Activated T-helper 1 cell treated with anti-CD3 and anti-CD28 coated beads, Interleukin-12 subunit alpha, Interleukin-12 subunit beta, Interleukin-2, Interleukin-4 antibody, amounts not matched to agents 30 ng/mL and 10 ng/mL and 1 ng/mL, durations not matched to agents 14 hours and 24 hours and 36 hours (primary cell): ENCODE measurements at places on chromosomes 7 and 10. TPM values are rescaled to one million over a fixed set of nuclear protein-coding genes. Genes with fewer than 3 reads are reported as not detected.

ECHDC3 gene
- total RNA-seq: 0.15 and 0.18 TPM in 2 replicates

NACAD gene
- total RNA-seq: 0.05 TPM in 1 of 2 replicates, not detected in the other

SLC26A5 gene
- not detected in 2 replicates for total RNA-seq

TEX47 gene
- total RNA-seq: not detected in 2 replicates

SMO gene
- total RNA-seq: 0.44 and 0.56 TPM in 2 replicates

- H3K36me3 ChIP-seq: peaks cover 11% of the 10 kb centered on the region
- H3K4me1 ChIP-seq: peaks cover 6% of the 10 kb centered on the region
- peaks cover 28% of the 10 kb centered on the region for H3K27me3 ChIP-seq
Measured at GRCh38 chr7:21547501-21547900, 4.7 kb downstream of the DNAH11 start.

DNA sequence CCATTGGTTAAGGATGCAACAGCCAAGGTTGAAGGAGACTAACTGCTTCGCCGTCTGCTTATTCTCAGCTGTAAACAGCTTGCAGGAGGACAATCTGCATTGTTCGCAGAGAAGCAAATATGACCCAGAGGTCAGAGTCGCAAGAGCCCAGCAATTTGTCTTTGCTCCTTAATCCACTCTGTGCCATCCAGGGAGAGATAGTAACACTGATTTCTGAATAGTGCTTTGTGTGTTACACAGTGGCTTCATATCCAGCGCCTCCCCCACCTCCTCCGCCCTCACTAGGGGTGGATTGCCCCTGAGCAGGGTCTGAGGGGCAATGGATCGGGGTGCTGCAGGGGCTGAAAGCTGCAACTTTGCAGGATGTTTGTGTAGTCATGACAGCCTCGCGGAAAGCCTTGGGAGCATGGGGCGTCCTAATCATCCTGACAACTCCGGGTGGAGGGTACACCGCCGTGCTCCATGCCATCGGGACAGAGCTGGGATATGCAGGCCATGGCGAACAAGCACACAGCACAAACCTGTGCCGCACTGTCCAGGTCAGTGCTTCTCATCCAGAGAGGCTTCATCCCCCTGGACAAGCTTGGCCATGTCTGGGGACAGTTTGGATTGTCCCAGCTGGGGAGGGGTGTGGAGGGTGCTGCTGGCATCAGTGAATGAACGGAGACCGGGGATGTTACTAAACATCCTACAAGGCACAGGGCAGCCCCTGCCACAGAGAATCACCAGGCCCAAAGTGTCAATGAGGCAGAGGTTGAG, 103.1 kb upstream of the INSIG1 start:
- H3K4me3 ChIP-seq: no peak overlapping the region
- peaks cover 13% of the 10 kb centered on the region for H3K27me3 ChIP-seq
- peaks cover 6% of the 10 kb centered on the region for H3K36me3 ChIP-seq
- H3K4me1 ChIP-seq: peaks cover 23% of the 10 kb centered on the region

- H3K36me3 ChIP-seq: no peaks in the 10 kb centered on the region
- H3K27ac ChIP-seq: no peak overlapping the region
- no peak for DNase-seq
- H3K4me3 ChIP-seq: no peak overlapping the region
Measured at GRCh38 chr7:95316588-95316987, 7.7 kb downstream of the PON1 start.

- H3K4me1 ChIP-seq: peaks cover 21% of the 10 kb centered on the region
- no peak overlapping the region for H3K4me3 ChIP-seq
- DNase-seq: no peak
Measured at GRCh38 chr7:5598769-5599371, 175.2 kb upstream of the TNRC18 start.

GRCh38 chr10:103612462-103613365, 119.2 kb downstream of the NEURL1 start:
- peaks cover 4% of the 10 kb centered on the region for H3K4me1 ChIP-seq
- H3K27me3 ChIP-seq: no peaks in the 10 kb centered on the region
- peaks cover 6% of the 10 kb centered on the region for H3K36me3 ChIP-seq
- H3K27ac ChIP-seq: no peak overlapping the region
- DNase-seq: no peak

DNA sequence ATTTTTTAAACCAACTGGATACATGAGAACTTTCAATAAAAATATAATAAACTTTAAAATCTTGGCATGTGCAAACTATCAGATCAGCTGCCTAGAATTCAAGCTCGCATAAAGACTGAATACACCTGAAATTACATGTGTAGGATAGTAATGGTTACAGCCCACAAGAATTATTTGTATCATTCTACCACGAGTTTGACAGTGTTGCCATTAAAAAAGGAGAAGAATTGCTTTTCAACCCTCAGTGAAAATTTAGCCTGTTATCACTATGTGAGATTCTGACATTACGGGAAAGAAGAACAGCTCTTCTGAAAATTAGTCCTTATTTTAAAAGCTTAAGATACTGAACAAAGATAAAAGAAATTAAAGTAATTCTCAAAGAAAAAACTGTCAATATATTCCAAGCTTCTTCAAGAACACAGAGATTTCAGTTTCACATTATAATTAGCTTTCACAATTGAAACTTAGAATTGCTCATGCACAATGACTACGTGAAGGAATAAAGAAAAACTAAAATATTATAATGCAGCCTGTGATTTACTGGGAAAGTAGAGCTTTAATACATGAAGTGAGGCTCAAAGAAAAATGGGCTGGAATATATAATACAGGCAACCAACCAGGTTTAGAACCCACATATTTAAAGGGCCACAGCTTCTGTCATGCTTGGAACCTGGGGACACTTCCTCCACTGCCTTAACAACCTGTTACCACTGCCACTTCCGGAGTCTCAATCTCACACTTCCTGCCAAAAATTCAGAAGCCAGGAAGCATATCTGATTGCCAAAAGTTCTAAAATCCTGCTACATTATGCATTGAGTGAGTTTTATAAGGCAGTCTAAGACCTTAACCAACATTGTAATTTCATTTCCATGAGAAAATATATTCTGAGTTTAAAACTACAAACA, 23.2 kb downstream of the TPK1 start:
- peak; percentile 45 for DNase-seq
- no peaks in the 10 kb centered on the region for H3K27me3 ChIP-seq
- peaks cover 48% of the 10 kb centered on the region for H3K4me1 ChIP-seq

- peaks cover 14% of the 10 kb centered on the region for H3K4me1 ChIP-seq
- H3K36me3 ChIP-seq: no peaks in the 10 kb centered on the region
- H3K4me3 ChIP-seq: no peak overlapping the region
- peaks cover 17% of the 10 kb centered on the region for H3K27me3 ChIP-seq
- peak; percentile 48 for DNase-seq
Measured at GRCh38 chr7:25098096-25099046, 26.7 kb downstream of the CYCS start.

DNA sequence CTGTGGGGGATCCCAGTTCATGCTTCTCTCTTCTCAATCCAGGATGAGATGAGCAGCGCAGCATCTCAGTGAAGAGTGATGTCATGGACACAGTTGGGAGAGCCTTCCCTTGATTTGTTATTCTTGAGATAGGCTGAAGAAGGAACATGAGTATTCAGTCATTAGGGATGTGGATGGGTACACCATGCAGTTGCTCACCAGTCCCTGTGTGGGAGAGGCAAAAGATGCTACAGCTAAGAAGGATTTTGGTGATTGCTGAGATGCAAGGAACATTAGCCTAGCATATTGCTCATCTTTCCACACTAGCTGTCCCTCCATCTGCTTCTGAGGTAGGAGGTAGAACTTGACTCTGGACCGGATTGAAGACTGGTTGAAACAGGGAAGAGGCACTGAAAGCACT, 179.6 kb downstream of the GALNT17 start:
- H3K4me3 ChIP-seq: no peak overlapping the region
- no peaks in the 10 kb centered on the region for H3K27me3 ChIP-seq
- H3K27ac ChIP-seq: no peak overlapping the region
- no peaks in the 10 kb centered on the region for H3K36me3 ChIP-seq
- no peak for DNase-seq
- H3K4me1 ChIP-seq: no peaks in the 10 kb centered on the region

DNA sequence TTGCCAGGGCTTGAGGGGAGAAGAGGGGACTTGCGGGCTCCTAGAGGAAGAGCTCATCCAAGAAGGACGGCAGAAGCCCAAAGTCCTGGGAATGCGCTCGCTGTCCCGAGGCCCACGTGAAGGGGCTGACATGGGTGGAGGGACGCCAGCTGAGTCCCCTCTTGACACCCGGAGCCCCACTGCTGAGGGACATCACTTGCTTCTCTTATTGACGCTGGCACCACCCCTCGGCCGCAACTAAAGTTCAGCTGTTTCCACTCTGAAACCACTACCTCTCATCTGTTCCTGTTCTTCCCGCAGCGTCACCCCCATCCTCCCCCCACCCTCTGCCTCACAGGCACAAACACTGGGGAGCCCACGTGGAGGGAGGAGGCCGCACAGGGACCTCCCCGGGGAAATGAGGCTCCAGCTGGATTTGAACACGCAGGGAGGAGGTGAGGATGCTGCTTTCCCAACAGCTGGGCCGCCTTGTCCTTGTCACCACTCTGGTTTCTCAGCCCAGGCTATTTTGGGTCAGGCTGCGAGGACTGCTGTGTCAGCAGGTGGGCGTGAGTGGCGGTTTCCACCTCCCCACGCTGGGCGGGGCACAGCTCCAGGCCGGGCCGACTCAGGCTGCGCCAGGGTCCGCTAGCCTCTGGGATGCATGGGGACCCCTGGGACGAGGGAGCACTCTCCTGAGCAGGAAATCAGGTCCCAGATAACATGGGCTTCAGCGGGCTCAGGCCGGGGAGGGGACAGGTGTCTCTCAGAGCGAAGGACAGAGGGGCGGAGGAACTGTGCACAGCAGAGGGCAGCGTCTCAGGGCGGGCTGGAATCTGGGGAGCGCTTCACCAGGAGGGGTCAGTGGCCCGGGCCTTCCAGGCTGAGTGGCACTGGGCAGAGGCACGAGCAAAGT, 156.3 kb downstream of the ZNF248 start:
- H3K36me3 ChIP-seq: no peaks in the 10 kb centered on the region
- DNase-seq: no peak
- no peaks in the 10 kb centered on the region for H3K27me3 ChIP-seq
- no peaks in the 10 kb centered on the region for H3K4me1 ChIP-seq
- H3K27ac ChIP-seq: no peak overlapping the region
- no peak overlapping the region for H3K4me3 ChIP-seq

DNA sequence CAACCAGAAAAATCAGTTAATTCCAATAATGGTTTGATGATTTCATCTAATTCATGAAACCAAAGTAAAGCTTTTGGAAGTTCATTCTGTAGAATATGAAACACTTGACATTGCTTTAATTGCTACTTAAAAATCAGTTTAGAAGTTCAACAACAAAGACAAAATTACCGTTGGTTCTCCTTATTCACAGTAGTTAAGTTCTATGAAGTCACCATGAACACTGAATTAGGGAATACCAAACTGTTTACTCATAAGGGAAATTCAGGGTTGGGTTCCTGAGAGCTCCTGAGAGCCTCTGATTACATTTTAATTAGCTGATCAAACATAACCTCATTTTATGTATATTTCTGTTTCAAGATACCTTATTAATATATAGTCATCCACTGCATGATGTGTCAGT, 46.2 kb downstream of the ZNF438 start:
- DNase-seq: no peak
- H3K4me3 ChIP-seq: no peak overlapping the region
- peaks cover 6% of the 10 kb centered on the region for H3K36me3 ChIP-seq
- H3K4me1 ChIP-seq: peaks cover 13% of the 10 kb centered on the region
- H3K27ac ChIP-seq: peak overlapping the region; percentile 85

GRCh38 chr10:100945754-100946153, 23.6 kb upstream of the SEMA4G start:
- no peak overlapping the region for H3K27ac ChIP-seq
- DNase-seq: no peak
- peaks cover 12% of the 10 kb centered on the region for H3K4me1 ChIP-seq
- no peaks in the 10 kb centered on the region for H3K27me3 ChIP-seq
- H3K36me3 ChIP-seq: peaks cover 36% of the 10 kb centered on the region
- no peak overlapping the region for H3K4me3 ChIP-seq

GRCh38 chr7:18302097-18302496, 193.5 kb upstream of the HDAC9 start:
- no peaks in the 10 kb centered on the region for H3K36me3 ChIP-seq
- no peak overlapping the region for H3K27ac ChIP-seq
- H3K27me3 ChIP-seq: peaks cover 2% of the 10 kb centered on the region
- H3K4me1 ChIP-seq: no peaks in the 10 kb centered on the region
- no peak for DNase-seq
- H3K4me3 ChIP-seq: no peak overlapping the region
